Stimulated activated CD4-positive, alpha-beta T cell treated with anti-CD3 and anti-CD28 coated beads, TNF-alpha, amount 100 ng/mL, for 4 hours (primary cell): ENCODE measurements at places on chromosomes 6 and 20.

GRCh38 chr6:138465007-138465645, 34.2 kb downstream of the NHSL1 start:
- no peak for DNase-seq

DNA sequence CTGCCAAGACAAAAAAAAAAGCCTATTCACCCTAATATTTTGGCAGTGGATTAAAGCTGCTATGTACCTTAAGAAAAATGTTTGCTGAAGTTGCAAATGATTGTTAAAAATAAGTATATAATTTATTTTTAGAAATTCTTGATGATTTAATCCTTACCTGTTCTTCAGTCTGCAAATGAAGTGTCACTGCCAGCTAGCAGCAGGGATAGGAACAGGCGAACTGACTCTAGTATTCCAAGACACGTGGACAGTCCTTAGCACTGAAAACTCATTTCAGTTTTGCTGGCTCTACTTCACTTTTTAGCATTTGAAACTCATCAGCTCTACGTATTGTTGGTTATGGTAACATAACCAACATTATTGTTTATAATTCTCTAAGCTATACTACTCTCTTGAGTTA, 204.4 kb upstream of the ID4 start:
- DNase-seq: no peak

DNA sequence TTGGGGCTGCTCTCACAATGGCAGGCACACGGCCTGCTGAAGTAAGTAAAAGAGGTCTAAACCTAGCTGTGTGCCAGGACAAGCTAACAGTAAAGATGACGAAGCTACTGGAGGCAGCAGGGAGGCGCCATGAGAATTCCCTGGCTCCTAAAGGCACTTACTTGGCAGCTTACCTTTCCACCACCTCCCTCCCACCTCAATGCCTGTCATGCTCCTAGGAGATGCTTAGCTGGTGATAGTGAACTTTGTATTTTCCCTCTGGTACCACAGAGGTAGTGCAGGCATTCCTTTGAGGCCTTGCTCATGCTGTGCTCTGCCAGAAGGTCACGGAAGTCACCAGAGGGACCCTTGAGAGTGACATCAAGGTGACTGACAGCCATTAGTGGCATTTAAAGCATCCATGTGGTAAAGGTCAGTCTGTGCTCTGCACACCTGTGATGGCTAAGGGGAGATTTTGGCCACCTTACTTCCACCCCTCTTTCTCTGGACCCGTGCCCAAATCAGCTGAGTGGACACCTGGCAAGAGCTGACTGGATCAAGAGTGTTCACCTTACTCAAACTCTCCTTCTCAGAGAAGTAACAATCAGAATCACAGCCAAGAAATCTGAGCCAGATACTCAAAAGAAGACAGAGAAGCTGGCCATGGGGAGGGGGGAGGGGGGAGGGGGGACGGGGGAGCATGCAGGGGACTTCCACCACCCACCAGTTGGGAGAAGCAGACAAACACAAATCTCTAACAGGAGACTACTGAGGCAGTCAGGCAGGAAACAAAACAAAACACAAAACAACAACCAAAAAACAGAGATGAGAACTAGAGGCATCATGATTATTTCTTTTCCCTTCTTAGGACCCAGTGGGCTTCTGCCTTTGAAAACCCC, 2.9 kb downstream of the FKBP1A start:
- DNase-seq: no peak

DNA sequence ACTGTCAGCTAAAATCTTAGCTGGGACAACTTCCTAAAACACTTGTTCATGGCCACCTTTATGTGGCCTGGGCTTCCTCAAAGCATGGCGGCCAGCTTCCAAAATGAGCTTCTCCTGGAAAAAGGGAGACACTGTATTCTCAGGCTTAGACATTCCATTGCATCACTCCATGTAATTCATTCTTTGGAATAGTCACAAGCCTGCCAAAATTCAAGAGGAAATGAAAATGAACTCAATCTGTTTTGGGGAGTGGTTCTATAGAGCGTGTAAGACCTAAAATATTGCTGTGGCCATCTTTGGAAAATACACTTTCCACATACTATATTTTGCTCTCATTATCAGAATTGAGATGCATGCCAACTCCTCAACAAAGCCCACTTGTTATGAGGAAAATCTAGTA, 687.0 kb downstream of the KIF16B start:
- DNase-seq: no peak

GRCh38 chr6:4403828-4404227, 268.5 kb upstream of the ECI2 start:
- no peak for DNase-seq

- DNase-seq: no peak
Observed at GRCh38 chr6:15712797-15713196, 50.0 kb upstream of the DTNBP1 start.

- no peak for DNase-seq
Observed at GRCh38 chr6:37365791-37366190, 12.0 kb downstream of the RNF8 start.

GRCh38 chr6:86502497-86502896, 434.8 kb upstream of the HTR1E start:
- DNase-seq: no peak

DNA sequence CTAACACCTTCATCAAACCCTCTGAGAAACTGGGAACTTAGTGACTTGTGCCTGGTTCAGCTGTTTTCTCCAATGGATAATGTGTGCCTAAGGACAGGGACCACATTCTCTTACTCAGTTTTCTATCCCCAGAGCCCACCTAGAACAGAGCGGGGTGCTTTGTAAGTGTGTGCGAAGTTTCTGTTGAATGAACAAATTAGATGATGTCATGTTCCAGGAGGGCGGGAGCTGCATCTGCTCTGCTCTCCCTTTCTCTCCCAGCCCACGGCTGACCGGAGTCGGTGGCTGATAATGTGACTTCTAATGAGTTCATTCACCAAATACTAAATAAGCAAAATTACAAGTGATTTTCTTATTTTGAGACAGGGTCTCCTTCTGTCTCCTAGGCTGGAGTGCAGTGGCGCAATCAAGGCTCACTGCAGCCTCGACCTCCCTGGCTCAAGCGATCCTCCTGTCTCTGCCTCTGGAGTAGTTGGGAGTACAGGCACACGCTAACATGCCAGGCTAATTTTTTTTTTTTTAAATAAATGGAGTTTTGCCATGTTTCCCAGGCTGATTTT, 60.7 kb upstream of the FNDC1 start:
- no peak for DNase-seq

GRCh38 chr20:51462566-51463276, 79.8 kb downstream of the NFATC2 start:
- DNase-seq: no peak

DNA sequence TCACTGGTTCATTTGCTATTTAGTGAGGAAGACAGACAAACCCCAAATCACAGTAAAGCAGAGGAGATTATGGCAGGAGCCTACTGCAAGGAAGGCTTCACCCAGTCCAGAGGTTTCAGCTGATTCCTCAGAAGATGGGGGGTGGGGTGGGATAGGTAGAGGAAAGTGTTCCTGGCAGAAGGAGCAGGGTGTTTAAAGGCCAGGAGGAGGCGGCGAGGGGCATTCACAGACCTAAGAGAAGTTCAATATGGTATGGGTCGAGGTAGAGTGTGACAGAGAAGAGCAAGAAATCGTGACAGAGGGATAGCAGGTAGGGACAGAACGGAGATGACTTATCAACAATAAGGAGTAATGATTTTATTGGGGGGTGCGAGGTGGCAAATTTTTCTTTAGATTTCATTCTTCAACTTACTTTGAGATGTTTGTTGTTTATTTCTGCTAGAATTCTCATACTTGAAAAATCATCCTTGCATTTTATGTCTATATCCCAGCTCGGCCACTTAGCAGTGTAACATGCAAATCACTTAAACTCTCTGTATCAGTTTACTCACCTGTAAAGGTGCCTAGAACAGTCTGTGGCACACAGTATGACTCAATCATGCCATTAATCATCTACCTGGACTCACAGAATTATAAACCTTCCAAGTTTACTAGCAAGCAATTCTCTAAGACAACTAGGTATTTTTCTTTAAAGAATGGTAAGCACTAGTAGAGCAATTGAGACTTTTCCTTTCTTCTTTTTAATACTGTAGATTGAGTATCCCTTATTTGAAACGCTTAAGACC, 176.7 kb downstream of the REV3L start:
- no peak for DNase-seq

DNA sequence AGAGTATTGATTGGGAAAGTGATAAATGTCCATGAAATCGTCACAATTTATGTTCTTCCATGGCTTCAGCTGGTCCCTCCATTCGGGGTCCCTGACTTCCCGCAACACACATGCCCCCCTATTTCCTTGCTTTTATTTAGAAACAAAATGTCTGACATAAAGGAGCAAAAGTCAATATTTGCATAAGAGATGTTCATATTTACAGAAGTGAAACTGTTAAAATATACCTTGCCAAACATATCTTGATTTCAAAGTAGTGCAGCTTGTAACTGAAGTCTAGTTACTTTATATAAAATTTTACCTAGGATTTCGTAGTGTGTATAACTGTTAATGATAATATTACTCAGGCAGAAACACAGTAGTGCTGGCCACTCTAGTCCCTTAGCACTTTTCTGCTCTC, 548.9 kb upstream of the ADGRB3 start:
- no peak for DNase-seq

GRCh38 chr6:16654701-16655100, 106.6 kb downstream of the ATXN1 start:
- DNase-seq: no peak

GRCh38 chr6:169256518-169256917, 2.9 kb upstream of the THBS2 start:
- DNase-seq: no peak

- DNase-seq: no peak
Observed at GRCh38 chr6:89098461-89098860, 17.9 kb downstream of the PNRC1 start.

DNA sequence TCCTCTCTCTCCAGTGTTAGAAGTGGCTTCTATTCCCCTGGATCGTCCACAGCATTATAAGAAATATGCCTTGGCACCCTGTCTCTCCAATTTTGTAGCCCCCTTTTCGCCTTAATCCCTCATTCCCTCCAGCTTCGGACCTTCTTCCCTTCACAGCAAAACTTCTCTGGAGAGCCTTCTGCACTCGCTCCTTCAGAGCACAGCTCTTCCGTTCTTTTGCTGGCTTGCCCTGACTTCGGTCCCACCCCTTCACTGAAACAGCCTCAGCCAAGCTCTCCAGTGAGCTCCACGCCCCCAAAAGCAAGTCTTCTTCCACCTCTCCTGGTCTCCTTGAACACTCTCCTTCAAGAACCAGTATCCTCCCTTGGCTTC, 134.7 kb upstream of the RNF24 start:
- no peak for DNase-seq

DNA sequence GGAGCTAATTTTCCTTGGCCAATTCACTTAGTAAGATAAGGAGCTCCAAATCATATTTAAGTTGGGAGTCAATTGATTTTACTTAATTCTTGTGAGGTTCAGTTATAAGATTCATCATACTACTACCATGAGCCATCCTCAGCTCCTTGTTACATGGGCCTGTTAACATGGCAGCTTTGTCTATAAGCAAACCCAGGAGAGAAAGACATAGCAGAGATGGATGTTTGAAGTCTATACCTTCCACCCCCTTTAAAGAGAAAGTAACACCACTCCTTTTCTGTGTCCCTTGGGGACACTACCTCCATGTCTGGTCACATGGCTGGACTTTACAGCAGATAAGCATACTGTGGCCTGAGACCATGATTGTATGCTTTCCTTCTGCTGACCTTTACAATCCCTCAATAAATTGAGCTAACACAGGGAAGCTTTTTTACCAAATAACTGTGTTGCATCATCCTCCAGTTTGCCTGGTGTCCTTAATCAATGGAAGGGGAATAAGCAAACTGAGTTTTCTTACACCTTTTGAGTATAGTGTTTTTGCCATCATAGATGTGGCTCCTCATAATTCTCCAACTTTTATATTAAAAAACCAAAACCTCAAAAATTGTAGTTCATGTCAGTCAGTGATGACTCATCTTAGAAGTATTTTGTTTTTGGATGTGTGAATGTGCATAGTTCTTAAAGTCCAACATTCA, 9.8 kb upstream of the ZNFX1 start:
- DNase-seq: no peak

- no peak for DNase-seq
Observed at GRCh38 chr6:30135147-30135546, 793 bp upstream of the TRIM40 start.

DNA sequence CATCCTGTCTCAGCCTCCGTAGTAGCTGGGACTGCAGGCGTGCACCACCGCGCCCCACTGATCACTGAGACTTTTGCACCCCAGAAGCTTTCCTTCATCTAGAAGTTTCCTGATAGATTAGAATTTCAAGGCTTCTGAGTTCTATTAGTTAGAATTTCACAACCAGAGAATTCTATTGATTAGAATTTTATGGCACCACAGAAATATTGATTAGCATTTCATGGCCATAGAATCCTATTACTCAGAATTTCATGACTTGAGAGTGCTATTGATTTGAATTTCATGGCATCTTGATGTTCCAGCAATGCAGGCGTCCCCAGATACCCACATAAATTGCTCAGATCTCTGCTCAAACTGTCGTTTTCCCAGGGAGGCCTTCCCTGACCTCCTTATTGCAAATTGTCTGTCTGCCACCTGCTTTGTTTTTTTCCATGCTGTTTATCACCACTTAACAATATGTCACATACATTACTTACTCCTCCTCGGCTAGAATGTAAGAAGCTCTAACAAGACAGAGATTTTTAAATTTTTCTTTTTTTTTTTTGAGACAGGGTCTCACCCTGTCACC, 16.9 kb upstream of the CBFA2T2 start:
- DNase-seq: no peak

- DNase-seq: no peak
Observed at GRCh38 chr20:4880051-4880450, 121.3 kb downstream of the SLC23A2 start.

DNA sequence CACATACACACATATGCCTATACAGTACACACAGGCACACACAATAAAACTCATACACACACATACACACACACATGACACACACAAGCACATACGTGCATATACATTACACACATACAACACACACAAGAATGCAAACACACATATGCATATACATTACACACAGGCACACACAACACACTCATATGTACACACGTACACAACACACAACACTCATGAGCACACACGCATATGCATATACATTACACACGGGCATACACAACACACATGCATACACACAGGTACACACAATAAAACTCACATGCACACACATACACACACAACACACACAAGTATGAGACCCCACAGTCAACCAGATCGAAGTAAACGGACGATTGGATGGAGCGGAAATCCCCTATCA, 238.2 kb downstream of the ERMARD start:
- no peak for DNase-seq

GRCh38 chr6:12249541-12250382, 40.4 kb upstream of the EDN1 start:
- no peak for DNase-seq

DNA sequence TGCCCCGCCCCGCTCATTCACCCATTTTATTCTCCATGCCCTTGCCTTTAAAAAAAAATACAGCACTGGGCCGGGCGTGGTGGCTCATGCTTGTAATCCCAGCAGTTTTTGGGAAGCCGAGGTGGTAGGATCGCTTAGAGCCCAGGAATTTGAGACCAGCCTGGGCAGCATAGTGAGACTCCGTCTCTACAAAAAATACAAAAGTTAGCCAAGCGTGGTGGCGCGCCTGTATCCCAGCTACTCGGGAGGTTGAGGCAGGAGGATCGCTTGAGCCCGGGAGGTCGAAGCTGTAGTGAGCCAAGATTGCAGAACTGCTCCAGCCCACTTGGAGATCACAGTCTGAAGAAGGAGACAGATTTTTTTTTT, 407 bp upstream of the KIF6 start:
- no peak for DNase-seq

GRCh38 chr20:12927489-12927888, 81.3 kb upstream of the SPTLC3 start:
- no peak for DNase-seq
